SJSA1 (cell line): ENCODE measurements at places on chromosomes 5 and 9.

- DNase-seq: no peak
Observed at GRCh38 chr9:122291458-122291857, 26.8 kb downstream of the MRRF start.

DNA sequence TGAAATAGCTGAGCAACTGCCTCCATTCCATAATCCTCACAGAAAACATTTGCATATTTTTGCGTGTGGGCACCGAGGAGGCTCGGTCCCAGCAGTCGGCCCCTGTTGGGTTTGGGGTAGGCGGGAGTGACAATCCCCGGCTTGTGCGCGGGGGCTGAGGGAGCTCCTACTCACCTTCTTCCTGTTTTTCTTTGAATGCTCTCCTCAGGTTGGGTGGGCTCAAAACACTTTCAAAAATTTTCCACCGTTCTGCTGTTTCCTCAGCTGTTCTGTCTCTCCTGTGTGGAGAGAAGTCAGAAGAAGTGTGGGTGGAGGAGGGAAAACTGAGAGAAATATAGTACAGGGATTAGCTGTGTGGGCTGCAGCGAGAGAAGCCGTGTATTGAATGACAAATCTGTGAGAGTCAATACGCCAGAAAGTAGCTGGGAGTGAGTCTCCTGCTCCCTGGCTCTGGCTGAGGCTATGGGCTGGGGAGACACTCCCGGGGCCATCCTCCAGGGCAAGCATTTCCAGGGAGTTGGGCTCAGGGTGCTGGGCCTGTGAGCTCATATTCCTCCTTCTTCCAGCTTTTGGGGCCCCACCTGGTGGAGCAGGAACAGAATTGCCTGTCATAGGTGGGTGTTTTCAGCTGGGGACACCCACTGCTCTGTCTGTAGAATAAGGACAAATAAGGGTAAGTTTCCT lies 84.7 kb downstream of the CMYA5 start:
- DNase-seq: no peak

DNA sequence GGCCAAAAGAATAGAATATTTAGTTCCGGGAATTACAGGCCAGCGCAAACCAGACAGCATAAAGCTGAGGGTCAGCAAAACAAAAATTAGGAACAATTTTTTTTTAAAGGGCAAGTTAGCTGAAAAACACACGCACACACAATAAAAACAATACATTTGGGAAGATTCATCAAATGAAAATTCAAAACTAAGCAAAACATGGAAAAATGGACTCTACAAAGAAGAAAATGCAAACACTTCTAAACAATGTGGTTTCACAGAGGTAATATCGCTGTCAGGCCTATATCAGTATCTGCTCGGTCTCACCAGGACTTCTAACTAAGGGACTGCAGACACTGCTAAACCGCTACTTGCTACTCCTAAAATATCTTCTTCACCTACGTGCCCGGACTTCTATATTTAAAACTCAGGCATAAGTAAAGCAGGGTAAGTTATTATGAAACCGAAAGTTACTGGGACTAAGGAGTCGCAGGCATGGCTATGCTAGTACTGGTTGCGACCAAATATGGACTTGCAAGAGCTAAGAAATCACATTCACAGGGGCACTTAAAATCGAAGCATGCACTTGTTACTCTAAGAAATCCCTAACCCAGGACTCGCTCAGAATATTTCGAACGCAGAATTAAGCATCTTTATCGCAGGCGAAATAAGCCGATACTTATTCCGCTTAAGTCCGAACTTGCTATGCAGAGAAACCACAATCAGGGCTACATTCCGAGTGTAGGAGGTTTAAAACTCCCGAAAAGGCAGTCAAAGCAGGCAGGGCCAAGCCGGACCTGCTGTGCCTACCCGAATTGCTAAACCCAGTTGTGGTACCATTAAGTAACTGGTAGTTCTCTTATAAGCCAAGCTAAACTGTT lies 2.3 kb downstream of the ANXA2R start:
- DNase-seq: peak; percentile 19

- DNase-seq: no peak
Observed at GRCh38 chr9:133958756-133959155, 33.4 kb downstream of the VAV2 start.

DNA sequence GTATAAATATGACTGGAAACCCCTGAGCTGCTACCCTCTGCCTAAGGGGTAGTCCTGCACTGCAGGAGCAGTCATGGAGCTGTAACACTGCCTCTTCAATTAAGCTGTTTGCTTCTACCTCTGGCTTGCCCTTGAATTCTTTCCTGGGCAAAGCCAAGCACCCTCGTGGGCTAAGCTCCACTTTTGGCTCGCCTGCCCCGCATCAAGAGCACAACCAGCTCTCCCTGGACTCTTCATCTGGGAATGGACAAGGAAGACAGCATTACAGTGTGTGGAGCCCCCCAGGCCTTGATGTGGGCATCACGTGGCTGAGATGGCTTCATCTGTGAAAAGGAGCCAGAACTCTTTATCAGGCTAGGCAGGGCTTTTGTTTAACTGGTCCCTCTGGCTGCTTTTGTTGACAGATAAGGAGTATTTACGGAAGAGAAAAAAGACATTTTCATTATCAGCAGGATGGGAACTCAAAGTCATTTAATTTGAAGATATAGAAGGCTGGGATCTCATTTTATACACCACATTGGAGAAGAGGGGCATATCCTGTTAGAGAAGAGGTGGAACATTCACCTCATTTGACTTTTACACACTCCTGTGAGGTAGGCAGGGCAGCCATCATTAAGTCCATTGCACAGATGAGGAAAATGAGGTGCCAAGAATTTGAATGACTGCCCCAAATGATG lies 137.8 kb downstream of the SEMA6A start:
- no peak for DNase-seq

GRCh38 chr5:13601112-13601511 lies 343.4 kb downstream of the DNAH5 start:
- no peak for DNase-seq

GRCh38 chr5:132877938-132878337 lies 4.5 kb downstream of the LEAP2 start:
- no peak for DNase-seq

DNA sequence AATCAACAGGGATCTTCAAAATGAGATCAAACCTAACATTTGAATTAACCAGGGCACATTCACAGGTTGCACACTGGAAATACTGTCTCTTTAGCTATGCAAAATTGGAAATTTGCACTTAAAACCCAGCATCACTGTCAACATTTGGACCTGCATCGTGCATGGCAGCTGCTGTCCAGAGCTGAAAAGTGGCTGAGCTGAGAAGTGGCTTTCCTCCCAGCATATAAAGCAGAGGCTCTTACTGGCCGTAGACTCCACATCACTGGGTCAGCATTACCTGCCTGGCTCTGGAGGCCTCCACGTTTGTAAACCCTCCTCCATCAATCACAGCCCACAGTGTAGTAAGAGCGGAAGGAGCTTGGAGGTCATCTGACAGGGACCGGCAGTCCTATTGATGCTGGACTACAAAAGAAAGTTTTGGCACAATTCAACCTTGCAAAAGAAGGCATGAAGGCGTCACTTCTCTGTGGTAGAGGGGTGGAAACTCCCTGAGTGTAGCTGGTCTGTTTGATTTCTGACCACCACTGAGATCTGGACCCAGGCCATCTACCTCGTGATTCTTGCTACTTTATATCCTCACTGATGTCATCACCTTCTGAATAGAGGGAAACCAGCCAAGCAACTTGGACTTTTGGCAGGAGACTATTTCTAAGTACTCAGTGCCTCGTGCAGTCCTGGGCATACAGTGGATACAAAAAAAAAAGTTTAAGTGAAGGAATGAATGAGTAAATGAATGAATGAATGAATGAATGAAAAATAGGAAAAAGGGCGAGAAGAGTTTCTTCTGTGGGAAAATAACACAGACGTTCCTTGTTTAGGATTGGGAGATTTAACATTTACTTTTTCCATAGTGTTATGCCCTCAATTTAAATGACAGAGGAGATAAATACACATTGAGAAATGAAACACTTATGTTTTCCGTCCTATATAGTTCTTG lies 14.8 kb downstream of the RASEF start:
- DNase-seq: no peak

DNA sequence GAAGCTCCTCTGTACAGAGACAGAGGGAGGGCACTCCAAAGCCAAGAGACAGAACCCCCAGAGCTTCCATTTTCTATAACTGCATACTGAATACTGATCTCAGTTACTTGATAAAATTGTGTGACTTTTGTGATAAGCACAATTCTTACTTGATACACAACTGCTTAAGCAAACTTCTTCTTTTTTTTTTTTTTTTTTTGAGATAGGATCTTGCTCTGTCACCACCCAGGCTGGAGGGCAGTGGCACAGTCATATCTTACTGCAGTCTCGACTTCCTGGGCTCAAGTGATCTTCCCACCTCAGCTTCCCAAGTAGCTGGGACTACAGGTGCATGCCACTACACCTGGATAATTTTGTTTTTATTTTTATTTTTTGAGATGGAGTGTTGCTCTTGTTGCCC lies 252.1 kb upstream of the ZNF608 start:
- DNase-seq: no peak

DNA sequence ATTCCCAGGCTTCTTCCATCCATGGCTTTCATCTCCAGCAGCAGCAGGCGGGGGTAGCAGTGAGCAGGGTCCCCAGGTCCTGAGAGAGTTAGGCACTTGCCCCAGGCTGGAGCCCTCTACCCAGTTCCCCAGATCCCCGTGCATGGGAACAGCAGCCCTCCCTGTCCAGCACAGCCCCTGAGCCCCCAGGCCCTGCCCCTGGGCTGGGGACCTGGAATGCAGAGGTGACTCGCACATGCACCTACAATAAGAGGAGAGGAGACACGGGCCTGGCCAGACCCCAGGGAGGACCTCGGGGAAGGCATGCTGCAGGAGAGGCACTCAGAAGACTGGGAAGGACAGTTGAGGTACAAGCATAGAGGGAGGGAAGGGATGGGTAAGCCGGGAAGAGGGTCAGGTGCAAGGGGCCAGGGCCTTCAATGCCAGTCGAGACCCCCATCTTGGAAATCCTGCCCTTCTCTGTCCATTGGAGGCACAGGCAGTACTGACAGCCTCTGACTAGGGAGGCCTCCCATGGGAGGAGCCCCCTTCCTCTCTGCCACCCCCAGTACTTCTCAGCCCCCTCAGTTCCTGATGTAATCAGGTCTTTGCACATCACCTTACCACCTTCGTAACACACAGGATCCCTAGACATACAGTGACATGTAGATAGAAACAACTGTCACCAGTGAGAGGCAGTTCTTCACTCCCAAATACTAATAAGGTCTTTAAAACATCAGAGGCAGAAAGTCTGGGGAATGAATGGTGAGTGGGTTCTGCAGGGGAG lies 135.3 kb upstream of the LMX1B start:
- no peak for DNase-seq

DNA sequence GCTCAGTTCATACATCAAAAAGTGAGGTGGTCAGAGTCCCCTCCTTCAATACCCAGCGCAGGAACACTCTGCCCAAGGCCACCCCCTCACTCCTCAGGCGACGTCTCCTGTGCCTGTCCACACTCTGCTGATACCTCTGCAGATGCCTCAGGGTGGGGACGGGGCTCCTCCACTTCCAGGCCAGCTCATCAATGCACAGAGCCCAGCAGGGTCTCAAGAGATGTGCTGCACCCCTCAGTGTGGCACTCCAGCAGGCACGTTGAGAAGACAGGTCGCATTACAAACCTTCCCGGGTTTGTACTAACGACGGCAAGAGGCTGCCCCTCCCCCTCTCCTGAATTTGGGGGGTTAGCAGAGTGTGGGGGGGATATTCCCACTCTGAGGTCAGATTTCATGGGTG lies 128.5 kb downstream of the ZNF354C start:
- DNase-seq: no peak

- DNase-seq: no peak
Observed at GRCh38 chr9:15231788-15232635, 75.0 kb downstream of the TTC39B start.

- peak; percentile 26 for DNase-seq
Observed at GRCh38 chr5:2187156-2187555, 304.4 kb upstream of the IRX4 start.

DNA sequence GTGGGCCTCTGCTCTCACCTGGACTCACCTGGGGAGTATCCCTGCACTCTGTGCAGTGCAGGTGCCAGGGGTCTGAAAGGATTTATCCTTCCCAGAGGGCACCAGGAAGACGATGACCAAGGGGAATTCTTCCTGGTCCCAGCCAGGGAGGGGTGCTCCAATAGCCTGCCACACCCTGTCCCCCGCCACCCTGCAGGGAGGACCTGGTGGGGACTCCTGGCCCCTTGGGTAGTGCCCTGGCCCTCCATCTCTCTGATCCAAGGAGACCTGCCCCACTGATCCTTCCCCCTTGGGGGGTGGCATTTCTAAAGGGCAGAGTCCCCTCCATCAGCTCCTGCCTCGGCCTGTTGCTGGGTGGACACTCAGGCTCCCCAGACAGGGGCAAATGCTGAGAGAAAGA lies 70.7 kb downstream of the NTNG2 start:
- no peak for DNase-seq

GRCh38 chr5:32507738-32508434 lies 63.3 kb upstream of the ZFR start:
- peak; percentile 37 for DNase-seq

- peak; percentile 35 for DNase-seq
Observed at GRCh38 chr5:106521701-106522100, 1149.0 kb downstream of the EFNA5 start.

- DNase-seq: no peak
Observed at GRCh38 chr5:115850744-115851416, 9.1 kb downstream of the AP3S1 start.

GRCh38 chr5:34022121-34022705 lies 14.4 kb upstream of the AMACR start:
- no peak for DNase-seq
